ENCODE measurements at places on chromosomes 2 and 18.

DNA sequence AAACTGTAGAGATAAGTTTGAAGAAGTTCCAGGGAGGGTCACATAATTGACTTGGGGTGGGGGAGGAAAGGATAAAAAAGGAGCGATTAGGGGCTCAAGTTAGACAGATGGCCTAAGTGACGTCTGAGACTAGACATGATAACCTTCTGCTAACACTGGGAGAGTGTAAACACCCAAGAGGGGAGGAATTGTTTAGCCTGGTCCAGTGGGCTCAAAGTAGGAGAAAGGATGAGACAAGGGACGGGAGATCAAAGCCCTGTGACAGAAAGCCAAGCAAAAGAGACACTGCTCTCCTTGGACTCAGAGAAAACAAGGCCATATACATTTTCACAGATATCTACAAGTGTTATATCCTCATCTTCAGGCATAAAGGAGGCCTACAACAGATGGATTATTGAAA is 45.5 kb upstream of the IHH start:
- DNase-seq: no peak

DNA sequence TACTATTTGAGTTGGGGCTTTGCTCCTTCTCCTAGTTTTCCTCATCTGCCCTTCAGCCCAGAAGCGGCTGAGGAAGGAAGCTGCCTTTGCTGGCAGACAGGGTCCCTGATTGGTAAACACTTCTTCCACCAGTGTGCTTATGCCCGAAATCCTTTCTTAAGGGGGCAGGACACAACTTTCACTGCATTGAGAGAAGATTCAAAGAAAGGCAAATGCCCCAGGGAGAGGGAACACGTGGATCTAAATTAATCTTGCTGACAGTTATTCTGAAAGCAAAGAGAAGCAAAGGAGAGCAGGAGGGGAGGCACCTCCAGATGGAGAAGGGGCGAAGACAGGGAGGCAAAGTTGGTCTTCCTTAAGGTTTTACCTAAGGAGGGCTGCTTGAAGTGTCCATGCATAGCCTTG is 92.1 kb upstream of the EFEMP1 start:
- DNase-seq: no peak

GRCh38 chr2:22952656-22953225 is 432.2 kb upstream of the KLHL29 start:
- no peak for DNase-seq

DNA sequence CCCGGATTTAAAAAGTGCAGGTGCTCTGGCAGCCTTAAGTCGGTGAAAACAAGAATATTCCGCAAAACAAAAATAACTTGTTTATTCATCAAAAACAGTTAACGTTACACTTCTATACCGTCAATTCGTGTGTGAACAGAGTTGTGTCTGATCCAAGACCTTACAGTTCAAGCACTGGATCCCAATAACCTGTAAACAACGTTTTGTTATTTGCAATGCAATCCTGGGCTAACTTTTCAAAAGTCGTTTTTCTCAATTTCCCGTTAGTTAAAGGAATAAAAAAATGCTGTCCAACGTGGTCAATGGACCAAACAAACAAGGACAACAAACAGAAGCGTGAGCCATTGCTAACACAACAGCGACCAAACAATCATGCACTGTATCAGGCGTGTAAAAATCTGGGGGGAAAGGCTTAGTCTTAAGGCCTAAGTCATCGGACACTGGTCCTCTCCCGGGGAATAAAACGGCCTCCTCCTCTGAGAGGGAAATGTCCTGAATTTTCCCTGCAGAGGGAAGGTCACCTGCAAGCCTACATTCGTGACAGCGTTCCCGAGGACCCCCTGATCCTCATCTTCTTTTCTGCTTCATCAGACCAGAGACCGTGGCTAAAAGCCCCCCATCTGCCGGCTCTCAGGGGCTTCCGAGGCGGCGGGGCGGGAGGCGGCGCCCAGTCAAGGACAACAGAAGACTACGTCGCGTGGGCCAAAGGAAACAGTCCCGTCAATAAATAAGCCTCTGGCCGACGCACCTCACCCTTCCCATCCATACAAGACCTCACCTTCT is 490 bp downstream of the NDUFS1 start:
- DNase-seq: no peak
